ENCODE measurements at places on chromosomes 6 and 20. TPM values are rescaled to one million over a fixed set of nuclear protein-coding genes. Genes with fewer than 3 reads are reported as not detected.
A peak's percentile ranks its signal among the peaks of the same experiment; 100 is the strongest.

DNA sequence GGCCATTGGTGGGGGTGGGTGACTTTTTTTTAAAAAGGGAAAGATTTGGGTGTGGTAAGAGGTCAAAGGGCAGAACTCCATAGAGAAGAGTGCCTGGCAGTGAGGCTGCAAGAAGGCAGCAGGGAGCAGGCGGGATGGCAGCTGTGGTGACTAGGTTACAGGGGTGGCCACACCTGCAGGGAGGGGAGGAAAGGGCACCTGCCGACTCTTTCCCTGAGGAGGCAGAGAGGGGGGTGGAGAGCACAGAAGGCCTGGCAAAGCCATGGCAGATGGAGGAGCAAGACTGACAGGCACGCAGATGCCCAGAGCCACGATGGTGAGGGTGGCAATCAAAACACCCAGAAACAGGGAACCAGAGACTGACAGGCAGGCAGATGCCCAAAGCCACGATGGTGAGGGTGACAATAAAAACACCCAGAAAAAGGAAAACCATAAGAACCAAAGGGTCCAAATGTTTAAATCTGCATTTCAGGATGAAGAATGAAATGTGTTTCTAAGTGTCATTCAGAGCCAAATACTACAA, 19.3 kb downstream of the CST7 start:
- DNase-seq: no peak

Gene C4A
- 453 TPM for total RNA-seq

Gene PFDN4
- total RNA-seq: 26.3 TPM

Gene OTOR
- total RNA-seq: not detected

Gene MLN
- total RNA-seq: not detected

Gene LGSN
- not detected for total RNA-seq

DNA sequence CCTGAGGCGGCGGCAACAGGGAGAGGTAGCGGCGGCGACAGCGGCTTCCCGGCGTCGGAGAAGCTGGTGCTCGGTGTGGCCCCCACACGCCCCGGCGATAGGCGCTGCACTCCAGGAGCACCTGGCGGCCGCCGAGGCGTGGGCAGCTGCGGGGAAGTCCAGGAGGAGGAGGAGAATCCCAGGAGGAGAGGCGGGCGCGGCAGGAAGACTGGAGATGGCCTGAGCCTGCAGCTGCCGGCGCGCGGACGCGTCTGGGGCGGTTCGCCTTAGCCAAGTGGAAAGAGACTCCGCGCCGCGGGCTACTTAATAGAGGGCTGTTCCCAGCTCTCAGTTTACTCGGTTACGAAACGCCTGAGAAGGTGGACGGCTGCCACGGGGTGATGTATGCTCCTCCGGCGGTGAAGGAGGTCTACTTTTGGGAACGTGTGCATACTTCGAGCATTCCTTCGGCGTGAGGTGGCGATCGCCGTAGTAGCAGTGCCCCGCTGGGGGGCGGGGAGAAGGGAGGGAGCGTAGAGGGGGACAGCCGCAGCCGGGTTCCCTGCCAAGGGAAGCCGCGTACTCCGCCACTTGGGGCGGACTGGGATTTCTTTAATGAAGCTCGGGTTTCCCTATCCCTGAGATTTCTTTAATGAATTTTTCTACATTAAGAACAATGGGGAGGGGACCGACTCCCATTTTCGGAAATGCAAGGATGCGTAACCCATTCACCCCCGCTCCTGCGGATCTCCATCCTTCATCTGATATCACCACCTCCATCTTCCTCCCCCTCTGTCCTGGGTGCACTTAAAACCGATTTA, at the start of gene COL12A1:
TSS of gene COL12A1 (minus strand) at position 278 of the 800 bp plus-strand sequence. CDS start 3,261 bp downstream, outside the sequence.
- peak; percentile 96 for DNase-seq

DNA sequence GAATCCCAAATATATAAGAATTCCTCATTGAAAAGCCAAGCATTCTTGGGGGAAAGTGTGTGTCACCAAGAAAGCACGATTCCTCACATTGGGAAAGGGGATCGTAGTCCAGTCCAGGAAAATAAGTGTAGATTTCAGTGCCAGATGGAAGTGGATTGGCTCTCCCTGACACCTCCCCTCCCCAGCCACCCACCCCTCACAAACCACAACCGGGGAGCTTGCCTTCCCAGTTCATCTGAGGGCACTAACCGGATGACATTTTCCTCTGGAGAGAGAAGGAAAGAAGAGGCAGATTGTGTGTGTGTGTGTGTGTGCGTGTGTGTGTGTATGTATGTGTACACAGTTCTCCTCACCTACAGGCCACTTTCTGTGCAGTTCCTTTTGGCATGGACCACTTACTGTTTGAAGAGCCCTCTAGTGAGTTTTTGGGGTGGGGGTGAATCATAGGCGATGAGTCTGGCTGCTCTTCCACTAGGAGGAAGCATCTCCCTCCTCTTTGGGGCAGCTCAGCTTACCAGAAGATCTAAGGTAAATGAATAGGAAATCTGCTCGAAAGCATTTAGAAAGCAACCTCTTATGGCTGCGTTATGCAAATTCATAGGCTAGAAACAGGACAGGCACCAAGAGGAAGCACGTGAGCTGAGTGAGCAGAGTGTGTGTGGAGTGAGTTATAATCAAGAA, 20.8 kb downstream of the DAAM2 start:
- DNase-seq: peak; percentile 78

DNA sequence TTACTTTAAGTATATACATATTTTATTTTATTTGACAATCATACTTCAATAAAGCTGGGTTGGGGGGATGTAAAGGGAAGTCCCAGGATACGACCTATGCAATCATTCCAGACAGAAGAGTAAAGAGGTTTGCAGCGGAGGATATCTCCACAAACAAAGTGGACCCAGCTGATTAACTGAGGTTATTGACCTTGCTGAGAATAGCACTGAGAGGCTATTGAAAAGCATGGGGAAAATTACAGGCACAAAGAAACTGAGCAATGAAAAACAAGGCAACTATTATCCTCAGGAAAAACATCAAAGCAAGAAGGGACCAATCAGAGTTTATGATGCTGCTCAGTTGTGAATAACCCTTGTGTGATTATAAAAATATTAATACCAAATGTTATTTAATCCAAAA, 32.6 kb downstream of the SERPINB1 start:
- no peak for DNase-seq

Gene FYN
- total RNA-seq: 173 TPM

DNA sequence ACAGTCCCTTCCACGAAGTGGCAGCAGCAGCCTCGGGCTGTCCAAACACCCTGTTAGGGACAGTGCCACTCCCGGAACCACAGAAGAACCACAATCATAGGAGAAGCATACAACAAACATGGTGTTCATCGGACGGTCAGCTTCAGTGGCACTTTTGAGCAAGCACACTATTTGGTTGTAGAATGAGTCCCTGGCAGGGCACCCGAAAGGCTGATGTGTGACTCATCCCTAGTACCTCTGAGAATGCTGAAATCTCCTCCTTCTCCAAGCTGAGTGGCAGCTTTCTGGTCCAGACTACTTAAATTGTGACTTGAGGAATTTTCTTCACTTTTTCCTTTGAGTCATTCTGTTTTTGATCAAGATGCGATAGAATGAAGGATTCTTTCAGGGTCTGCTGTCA, 282.5 kb downstream of the ESR1 start:
- DNase-seq: no peak

Gene TRERF1
- total RNA-seq: 7.0 TPM

Gene CNR1
- total RNA-seq: 3.5 TPM

- DNase-seq: no peak
Observed at GRCh38 chr6:74577619-74578018, 628.2 kb downstream of the COL12A1 start.

Gene TCP11
- total RNA-seq: not detected

DNA sequence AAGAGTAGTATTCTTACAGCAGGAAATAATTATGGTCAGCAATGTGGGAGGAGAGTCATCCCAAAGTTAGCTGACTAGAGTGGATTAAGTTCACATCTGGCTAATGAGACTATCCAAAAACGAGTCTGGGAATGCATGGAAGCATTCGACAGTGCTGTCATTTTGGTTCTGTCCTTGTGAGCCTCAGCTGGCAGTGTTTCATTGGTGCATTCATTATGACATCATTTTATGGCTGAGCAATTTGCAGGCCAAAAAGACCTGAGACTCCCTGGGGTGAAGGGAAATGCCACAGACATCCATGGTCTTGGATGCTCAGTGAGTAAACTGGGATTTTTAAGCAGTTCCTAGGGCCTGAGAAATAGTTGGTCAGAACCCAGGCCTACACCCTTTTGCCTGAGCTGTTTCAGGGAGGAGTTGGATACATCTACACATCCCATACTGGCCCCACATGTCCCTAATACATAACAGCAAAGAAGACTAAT, 196.4 kb upstream of the CCN2 start:
- DNase-seq: no peak

DNA sequence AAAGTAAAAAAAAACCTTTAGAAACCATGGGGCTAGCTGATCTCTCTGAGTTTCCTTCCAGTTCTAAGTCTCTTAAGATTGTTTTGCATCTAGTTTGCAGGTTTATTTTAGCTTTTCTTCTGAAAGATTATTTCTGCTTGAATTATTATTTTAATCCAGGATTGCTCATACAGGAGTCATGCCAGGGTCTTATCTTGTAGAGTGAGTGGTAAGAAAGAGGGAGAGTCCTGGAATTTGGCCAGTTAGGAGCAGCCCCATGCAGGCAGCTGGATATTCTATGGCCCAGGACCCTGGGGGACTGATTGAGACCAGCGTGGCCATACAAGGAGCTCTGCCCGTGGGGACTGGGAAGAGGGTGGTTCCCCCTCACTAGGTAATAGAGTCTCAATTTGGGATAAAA, 178.9 kb upstream of the HEY2 start:
- no peak for DNase-seq

DNA sequence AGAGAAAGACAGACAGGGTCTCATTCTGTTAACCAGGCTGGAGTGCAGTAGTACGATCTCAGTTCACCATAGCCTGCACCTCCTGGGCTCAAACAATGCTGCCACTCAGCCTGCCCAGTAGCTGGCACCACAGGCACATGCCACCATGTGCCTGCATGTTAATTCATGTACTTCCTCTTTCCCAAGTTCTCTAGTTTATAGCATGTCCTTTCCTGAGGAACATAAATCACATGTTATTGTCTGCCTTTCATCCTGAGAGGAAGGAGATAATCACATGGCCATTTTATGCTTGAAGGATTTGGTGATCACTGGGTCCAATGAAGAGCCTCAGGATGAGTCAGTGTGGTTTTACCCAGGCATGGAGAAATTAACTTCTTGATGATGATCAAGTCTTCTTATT, 47.9 kb downstream of the COL11A2 start:
- no peak for DNase-seq

GRCh38 chr6:82331031-82331773, 32.4 kb upstream of the TPBG start:
- no peak for DNase-seq

DNA sequence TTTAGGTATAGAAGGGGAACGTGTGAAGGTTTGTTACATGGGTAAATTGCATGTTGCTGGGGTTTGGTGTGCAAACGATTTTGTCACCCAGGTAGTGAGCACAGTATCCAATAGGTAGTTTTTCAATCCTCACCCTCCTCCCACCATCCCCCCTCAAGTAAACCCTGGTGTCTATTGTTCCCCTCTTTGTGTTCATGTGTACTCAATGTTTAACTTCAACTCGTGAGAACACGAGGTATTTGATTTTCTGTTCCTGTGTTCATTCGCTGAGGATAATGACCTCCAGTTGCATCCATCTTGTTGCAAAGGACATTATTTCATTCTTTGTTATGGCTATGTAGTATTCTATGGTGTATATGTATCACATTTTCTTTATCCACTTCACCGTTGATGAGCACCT, 11.6 kb upstream of the VNN1 start:
- DNase-seq: no peak

DNA sequence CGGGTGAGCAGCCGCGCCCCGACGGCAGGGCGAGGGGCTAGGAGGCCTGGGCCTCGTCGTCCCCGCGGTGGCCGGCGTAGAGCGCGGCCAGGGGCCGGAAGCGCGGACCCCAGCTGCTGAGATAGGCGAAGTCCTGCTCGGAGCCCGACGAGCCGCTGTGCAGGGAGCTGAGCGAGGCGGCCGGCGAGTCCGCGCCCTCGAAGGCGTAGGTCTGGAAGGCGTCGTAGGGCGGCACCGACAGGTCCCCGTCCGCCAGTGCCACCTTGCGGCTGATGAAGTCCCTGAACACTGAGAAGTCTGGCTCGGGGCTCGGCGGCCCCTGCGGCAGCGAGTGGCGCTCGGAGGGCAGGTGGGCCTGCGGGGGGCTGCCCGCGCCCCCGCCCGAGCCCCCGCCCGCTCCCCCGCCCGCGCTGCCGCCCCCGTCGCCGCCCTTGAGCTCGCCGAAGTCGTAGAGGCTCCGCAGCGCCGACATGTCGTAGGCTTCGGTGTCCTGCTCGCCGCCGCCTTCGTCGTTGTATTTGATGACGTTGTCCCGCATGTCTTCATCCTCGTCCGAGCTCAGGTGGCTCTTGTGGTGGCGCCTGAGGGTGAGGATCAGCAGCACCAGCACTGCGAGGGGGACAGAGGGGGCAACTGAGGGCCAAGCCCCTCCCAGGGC, 56.5 kb downstream of the CD40 start:
- peak; percentile 79 for DNase-seq

Gene SLC26A8
- 1.5 TPM for total RNA-seq

Gene LBP
- 0.40 TPM for total RNA-seq

Gene CST7
- total RNA-seq: 6.7 TPM

DNA sequence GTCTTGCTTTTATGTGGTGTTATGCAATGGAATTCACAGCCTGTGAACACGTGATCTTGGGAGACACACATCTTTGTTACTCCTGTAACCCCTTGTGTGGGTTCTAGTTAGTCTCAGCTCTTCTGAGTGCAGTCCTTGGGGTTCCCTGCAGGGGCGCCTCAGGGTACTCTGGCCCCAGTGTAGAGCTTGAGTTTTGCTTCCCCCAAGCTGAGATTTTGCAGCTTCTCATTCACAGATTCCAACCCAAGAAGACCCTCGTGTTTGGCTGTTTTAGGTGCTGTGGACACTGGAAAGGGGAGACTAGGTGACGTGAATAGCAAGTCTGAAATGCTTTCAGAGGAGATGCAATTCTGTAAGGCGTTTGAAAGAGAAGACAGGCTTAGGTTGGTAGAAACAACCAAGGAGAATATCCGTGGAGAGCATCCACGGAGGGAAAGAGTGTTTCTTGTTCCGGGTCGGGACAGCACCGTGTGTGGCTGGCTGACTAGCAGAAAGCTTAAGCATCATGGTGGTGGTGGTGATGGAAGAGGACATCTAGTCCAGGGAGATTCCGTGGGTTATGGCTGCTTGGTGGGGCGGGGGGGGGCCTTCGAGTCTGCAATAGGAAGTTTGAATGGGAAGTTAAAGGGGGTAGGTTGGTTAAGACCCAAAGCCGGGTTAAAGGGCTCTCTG, 30.1 kb downstream of the DUSP22 start:
- DNase-seq: peak; percentile 51

- DNase-seq: no peak
Observed at GRCh38 chr20:10557685-10558084, 116.1 kb downstream of the JAG1 start.

Gene GABRR1
- total RNA-seq: 0.27 TPM

Measured in sciatic nerve (tissue), 2 donors.